ENCODE measurements at places on chromosomes 2 and 18. TPM values are rescaled to one million over a fixed set of nuclear protein-coding genes. Genes with fewer than 3 reads are reported as not detected.
A peak's percentile ranks its signal among the peaks of the same experiment; 100 is the strongest.

DNA sequence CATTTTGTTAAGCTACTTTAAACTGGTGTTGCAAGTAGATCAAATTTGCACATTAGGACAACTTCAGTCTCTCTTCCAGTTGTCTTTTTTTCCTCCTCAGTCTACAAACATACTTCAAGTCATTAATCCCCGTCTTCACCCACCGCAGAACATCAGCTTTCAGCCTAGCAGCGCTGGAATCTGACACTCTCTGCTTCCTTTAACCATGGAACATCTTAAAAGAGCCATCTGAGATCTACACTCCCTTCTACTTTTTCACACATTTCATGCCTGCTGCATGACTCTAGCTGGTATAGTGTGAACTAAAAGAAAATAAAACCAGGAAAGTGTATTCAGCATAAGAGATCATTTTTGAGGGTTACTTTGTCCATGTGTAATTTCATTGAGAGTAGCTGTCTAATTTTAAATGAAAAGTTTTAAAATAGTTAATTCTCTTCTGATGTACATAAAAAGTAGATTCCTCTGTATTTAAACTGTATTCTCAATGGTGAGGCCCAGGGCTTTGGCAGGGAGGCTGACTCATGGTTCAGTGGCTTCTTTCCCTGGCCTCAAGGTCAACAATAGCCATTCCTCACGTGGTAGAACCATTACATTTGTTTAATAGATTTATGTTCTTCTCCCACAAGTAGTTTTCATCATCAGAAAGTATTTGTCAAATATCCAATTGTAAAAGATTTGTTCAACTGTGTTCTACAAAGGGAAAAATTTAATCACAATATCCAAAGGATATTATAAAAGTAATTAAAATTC lies 16.5 kb downstream of the SGPP2 start:
- no peaks in the 10 kb centered on the region for H3K27me3 ChIP-seq
- DNase-seq: no peak
- peaks cover 2% of the 10 kb centered on the region for H3K36me3 ChIP-seq

The PPP1R1C gene
- total RNA-seq: not detected

The GPR35 gene
- 4.1 TPM for total RNA-seq

DNA sequence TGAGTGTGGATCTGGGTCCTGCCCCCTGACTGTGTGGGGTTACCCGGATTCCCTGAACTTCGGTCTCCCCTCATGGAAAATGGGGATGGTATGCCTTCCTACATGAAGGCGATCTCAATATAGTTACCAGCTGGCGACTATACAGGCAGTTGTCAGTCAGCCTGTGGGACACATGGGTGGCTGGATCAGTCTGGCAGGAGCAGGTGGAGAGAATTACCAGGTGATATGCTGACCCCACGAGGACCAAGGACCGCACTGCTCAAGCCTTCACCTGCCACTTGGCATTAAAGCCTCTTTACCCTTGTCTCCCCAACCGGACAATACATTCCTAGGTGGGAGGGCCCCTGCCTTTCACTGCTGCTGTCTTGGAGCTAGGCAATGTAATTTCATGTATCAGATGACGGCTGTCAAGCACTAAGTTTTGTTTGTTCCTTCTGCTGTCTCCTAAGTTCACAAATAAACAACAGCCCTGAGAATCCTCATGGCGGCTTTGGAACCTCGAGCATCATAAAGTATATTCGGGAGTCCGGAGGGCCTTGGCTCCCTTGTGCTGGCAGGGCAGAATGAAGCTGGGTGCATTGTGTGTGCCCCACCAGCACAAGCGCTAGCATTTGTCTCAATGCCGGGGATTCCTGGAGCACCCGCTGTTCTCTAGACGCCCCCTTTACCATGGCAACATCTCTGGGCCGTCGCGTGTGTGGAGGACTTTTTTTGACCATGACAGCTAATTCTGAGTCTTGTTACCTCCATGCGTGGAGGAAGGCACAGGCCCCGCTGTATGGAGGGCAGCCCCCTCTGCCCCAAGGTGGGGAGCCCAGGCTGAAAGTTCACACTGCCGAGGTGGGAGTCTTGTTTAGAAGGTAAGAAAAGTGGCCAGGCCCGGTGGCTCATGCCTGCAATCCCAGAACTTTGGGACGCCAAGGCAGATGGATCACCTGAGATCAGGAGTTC lies 48.6 kb downstream of the PDCL3 start:
- H3K4me3 ChIP-seq: no peak overlapping the region
- no peak for DNase-seq
- H3K27ac ChIP-seq: no peak overlapping the region

DNA sequence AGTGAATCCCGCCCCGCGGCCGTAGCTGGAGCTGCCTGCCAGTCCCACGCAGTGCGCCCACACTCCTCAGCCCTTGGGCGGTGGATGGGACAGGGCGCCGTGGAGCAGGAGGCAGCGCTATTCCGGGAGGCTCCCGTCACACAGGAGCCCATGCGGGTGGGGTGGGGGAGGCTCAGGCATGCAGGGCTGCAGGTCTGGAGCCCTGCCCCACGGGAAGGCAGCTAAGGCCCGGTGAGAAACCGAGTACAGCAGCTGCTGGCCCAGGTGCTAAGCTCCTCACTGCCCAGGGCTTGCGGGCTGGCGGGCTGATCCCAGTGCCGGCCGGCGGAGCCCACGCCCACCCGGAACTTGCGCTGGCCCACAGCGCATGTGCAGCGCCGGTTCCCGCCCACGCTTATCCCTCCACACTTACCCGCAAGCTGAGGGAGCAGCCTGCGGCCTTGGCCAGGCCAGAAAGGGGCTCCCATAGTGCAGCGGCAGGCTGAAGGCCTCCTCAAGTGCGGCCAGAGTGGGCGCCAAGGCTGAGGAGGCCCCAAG lies 1152.8 kb upstream of the CELF4 start:
- no peak overlapping the region for H3K4me3 ChIP-seq
- H3K27ac ChIP-seq: no peak overlapping the region
- H3K27me3 ChIP-seq: no peaks in the 10 kb centered on the region
- no peaks in the 10 kb centered on the region for H3K36me3 ChIP-seq
- DNase-seq: no peak

The COX7A2L gene
- 103 TPM for total RNA-seq

DNA sequence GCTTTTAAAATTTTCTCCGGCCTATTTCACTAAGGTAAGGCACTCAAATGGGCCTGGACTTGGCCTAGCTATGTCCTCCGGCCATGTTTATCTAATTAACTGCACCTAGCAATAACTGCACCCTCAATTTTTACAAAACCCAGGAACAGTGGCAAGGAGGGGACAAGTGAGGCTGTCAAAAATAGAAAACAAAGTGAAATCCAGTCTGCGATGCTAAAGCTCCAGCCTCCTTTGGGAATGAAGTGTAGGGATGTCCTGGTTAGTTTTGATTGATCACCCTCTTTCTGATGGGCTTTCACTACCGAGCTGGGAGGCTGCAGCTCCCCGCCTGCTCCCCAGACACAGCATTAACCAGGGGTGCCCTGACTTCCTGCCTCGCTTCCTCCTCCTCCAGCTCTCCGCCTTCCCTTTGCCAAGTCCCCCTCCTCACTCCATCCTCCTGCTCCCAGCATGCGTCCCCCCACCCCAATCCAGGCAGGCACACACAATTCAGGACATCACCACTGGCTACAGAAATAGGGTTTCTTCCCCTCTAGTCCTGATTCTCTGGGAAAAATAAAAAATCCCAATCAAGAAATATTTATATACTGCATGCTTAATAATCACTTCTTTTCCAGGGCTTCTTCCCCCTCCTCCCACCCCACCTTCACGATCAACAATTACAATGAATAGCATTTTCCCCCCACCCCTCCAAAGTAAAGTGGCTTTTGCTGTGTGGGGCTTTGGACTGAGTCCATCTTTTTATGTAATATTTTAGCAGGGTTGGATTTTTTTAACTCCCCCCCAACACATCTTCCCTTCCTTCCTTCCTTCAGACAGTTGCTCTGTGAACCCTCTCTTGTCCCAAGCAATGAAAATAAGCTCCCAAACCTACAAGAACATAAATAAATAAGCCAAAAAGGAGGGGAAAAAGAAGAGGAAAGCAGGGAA lies 3.3 kb upstream of the POU3F3 start:
- H3K27me3 ChIP-seq: peaks cover 78% of the 10 kb centered on the region
- no peak overlapping the region for H3K4me3 ChIP-seq
- H3K36me3 ChIP-seq: no peaks in the 10 kb centered on the region
- DNase-seq: no peak
- no peak overlapping the region for H3K27ac ChIP-seq

- DNase-seq: peak; percentile 35
- no peaks in the 10 kb centered on the region for H3K27me3 ChIP-seq
- no peak overlapping the region for H3K4me3 ChIP-seq
These were observed 80.0 kb upstream of the CHRNA1 start for GRCh38 chr2:174844295-174844708.

DNA sequence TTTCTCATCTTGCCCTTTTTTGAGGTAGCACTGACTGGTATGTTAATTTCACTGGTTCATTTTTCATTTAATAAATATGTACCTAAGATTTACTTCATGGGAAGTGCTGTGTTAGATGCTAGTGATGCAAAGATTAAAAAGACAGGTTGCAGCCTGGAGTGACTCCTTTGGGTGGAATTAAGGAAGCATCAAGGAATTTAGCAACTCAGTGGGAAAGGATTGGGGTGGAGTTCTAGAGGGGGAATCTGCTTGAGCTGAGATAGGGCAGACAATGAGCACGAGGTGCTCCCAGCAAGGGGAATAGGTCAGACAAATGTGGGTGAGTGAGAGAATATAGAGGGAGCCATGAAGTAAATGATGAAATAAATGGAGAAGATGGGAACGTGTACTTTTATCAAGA lies 57.0 kb downstream of the LYPD6 start:
- H3K4me3 ChIP-seq: no peak overlapping the region
- no peak overlapping the region for H3K27ac ChIP-seq
- H3K36me3 ChIP-seq: no peaks in the 10 kb centered on the region
- H3K27me3 ChIP-seq: peaks cover 3% of the 10 kb centered on the region

The SPP2 gene
- total RNA-seq: not detected

DNA sequence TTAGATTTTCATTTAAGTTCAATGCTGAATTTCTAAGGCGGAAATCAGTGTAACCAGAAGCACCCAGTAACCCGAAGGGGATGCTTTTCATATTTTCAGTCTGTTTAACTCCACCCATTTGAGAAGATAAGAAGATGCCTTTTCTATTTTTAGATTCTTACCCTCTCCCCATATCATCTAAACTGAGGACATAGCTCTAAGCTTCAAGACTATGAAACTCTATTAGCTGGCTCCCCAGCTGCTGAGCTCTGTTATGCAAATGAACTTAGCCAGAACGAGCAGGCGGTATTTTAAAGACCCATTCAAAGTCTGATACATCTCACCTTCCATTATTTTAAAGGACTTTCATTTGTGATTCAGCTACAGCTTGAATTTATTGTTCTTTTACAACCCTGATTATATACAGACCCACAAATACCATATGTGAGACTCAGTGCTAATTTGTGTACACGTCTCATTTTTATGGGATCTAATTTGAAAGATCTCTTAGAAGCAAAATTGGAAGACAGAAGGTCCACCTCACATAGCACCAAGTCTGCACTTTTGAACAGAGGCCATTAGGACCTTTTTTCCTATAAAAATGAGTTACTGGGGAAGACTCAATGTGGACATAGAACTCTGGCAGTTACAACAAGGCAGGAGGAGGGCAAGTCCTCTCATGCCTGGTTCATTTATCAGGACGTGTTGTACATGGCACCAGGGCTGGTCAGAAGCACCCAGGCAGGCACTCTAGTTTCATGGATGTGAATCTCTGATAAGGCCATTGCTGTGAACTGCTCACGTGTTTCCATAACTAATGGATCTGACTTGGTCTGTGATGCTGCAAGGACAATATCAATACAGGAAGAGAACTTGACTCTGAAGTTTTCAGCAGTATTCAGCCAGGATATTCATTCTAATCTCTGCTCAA lies 16.3 kb downstream of the CDC42EP3 start:
- DNase-seq: no peak
- peak overlapping the region; percentile 24 for H3K4me3 ChIP-seq
- peaks cover 94% of the 10 kb centered on the region for H3K4me1 ChIP-seq

DNA sequence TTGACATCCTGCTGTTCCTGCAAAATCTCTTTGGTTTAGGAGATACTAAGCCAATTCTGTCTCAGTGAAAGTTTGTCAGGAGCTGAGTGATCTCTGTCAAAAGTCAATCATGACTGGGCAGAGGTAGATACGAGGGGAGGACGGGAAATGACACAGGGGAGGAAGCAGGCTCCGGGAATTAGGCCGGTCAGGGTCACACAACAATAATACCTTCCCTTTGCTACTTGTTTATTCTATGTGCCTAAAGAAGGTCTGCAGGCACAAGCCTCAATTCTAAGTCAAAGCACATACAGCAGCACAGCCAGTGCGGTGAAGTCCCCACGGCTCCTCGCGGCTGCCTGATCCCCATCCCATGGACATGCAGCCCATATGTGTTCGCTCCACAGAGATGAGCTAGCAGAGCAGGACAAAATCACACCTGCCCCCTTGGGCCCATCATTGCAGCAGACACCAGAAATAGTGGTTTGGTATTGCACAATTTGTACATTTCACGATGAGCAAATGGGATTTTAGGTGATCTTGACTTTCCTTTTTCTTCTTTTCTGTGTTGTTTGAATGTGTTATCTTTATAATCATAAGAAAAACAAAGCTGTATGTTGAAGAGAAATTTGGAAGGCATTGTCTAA lies 141.4 kb downstream of the VAPA start:
- H3K27ac ChIP-seq: no peak overlapping the region
- H3K36me3 ChIP-seq: no peaks in the 10 kb centered on the region
- no peak overlapping the region for H3K4me3 ChIP-seq
- H3K27me3 ChIP-seq: no peaks in the 10 kb centered on the region
- H3K4me1 ChIP-seq: peaks cover 8% of the 10 kb centered on the region
- DNase-seq: no peak

The CXCR1 gene
- total RNA-seq: not detected

DNA sequence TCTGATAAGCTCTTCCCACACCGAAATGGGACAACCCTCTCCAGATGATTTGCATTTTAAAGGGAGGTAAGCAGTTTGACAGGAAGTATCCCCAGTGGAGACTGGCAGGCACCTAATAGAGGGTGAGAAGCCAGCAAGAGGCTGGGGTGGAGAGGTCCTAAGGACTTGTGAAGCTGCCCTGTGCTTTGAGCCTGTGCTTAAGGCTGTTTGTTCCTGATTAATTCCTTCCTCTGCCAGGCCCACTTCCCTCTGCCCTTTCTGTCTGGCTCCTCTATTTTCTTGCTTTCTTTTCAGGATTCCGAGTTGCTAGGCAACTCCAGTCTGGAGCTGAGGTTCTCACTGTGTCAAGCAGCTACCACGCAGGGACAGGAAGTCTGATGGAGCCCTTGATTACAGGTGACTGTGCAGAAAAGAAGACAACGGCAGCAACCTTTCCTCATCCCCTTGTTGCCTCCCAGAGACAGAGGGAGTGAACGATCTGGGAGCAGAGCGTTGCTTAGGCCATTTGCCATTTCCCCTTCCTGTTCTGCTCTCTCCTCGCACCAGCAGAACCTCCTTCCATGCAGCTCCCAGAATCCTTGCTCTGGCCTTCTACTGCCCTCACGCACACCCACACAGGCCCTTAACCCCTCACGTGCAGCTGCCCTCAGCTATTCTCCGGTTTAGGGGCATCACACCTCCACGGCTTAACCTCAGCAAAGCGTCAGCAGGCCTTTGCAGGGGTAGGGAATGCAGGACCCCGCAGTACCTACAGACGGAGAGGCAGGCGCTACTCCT lies 103.6 kb upstream of the CELF4 start:
- no peak overlapping the region for H3K4me3 ChIP-seq
- DNase-seq: no peak
- H3K36me3 ChIP-seq: no peaks in the 10 kb centered on the region
- H3K4me1 ChIP-seq: no peaks in the 10 kb centered on the region
- H3K27me3 ChIP-seq: no peaks in the 10 kb centered on the region
- H3K27ac ChIP-seq: no peak overlapping the region

The EMILIN2 gene
- total RNA-seq: 12.0 TPM

Measured in activated CD4-positive, alpha-beta T cell treated with anti-CD3 and anti-CD28 coated beads for 36 hours (primary cell).